Stimulated activated CD4-positive, alpha-beta T cell treated with anti-CD3 and anti-CD28 coated beads, Interleukin-15, amount 100 ng/mL, for 1 hour (primary cell): ENCODE measurements at places on chromosomes 1 and 21.

GRCh38 chr21:17911628-17912027 is 92.5 kb upstream of the C21orf91 start:
- no peak for DNase-seq

GRCh38 chr1:206786212-206786886 is 14.1 kb upstream of the IL10 start:
- no peak for DNase-seq

DNA sequence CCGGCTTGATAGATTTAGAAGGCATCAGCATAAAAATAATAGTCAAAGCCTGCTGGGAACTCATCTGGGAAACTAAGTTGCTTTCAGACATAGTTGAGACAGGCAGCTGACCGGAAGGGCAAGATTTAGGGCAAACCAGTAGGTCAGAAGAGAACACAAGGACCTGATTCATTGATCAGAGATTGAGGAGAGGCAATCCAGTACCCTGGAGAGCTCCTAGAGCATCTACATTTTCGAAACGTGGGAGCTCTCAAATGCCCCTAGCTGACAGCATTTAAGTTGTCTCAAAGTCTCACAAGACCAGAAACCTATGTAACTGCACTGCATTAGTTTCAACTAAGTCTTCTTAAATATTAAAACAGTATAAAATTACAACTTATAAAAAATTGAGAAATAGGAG is 22.9 kb upstream of the MTF2 start:
- no peak for DNase-seq

DNA sequence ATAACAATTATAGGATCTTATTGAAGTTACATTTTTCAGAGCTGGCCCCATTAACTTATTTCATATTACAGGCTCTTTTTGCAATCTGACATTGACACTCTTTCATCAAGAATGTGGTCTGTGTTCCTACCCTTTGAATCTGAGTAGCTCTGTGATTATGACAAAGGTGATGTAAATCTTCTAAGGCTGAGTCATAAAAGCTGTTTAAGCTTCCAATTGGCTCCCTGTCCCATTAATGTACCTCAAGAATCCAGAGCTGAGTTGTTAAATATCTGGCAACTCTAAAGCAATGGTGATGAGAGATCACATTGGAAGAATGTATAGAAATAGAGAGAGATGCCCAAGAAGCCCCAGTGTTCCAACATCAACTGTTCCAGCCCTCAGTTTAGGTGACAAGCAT is 178.5 kb upstream of the DEPDC1 start:
- no peak for DNase-seq

GRCh38 chr1:221089273-221089672 is 210.0 kb downstream of the HLX start:
- no peak for DNase-seq

DNA sequence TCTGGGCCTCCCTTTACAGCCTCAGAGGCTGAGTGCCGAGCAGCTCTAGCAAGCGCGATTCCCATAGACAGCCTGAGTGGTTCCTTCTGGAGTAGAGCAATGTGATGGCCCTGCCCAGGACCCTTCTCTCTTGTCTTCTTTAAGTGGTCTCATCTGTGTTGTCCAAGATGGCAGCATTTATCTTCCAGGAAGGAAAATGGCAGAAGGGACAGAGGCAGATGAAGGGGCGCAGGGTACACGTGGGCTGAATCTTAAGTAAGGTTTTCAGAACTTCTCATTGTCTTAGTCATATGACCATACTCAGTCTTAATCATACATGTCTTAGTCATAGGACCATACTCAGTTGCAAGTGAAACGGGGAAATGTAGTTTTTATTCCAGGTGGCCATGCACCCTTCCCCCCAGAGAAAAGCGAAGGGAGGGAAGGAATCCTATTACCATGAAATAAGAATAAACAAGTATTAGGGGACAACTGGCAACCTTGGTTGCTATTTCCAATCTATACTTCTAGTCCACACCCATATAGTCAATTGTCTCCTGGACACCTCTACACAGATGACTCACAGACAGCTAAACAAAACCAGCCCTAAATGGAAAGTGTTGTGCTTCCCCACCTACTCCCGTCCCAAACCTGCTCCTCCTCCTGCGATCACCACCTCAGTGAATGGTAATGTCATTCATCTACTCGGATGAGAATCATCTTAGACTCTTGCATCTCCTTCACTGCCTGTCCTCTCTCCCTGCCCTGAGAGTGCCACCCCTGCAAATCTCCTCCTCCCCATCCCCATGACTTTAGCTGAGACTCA is 13.3 kb downstream of the OVAAL start:
- DNase-seq, result no peak

DNA sequence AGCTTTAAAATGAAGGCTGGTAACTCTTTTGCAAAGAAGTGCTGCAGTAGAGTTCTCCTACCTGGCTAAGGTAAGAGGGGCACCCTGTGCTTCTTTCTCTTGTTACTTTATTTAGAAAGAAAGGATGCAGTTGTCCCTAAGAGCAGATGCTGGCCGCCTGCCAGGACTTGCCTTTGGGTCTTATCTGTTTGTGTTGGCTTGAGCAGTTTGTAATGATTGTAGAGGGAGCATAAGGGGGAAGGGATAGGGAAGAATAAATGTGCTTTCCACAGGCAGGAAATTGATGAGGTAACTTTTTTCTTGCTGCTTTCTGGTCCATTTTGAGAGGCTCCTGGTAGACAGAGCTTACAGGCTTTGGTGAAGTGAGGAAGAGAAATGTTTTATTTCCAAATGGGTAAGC is 229.6 kb downstream of the HHAT start:
- DNase-seq, result no peak

DNA sequence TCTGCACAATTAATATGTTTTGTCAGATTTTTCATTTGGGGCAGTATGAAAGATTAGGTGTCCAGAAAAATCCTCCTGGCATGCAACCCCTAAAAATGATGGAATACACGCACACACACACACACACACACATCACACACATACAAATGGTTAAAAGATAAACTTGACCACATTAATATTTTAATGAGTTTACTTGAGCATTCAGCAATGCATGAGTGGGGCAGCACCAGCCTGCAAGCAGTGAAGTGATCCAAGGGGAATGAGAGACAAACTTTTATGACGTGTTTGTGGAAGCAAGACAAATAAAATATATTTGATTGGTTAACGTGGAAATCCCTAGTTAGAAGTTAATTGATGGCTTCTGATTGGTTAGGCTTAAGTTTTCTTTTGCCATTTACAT is 29.1 kb upstream of the SOAT1 start:
- DNase-seq, result no peak

DNA sequence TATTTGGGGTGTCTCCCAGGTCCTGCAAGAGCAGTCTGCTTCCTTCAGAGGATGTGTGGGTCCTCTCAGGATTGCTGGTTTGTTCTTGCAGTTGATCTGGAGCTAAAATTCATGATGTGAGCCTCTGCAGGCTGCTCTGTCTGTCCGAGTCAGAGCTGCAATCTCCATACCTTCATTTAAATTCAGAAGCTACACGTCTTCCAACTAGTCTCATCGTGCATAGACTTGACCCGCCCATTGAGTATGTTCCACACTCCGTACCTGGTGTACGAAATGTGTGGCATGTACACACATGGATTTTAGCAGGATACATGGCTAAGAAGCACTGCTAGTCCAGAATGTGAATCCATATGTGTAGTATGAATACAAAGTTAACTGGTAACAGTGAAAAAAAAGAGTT is 25.0 kb upstream of the RGS2 start:
- DNase-seq, result no peak

DNA sequence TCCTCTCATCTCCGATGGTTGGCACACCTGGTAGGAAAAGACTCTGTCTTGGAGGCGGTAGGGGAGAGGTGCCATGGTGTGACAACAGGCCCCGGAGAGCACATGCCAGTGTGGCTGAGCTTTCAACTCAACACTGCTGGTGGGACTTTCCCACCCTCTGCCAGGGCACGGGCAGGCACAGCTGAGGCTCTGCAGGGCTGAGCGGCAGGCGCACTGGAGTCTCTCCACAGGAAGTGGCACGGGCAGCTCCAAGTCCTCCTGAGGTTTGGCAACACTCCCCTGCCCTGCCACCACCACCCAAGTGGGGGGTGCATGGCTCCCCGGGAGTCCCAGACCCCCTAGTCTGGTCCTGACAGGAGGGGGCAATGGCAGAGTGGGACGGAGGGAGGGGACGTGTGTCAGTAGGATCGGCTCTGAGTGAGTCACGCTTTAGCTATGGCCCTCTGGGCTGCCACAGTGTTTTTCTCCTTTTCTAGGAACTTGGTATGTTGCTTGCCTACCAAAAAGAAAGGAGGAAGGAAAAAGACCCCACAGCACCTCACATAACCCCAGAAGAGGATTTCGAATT is 27.3 kb upstream of the EVA1B start:
- DNase-seq, result peak; percentile 32

DNA sequence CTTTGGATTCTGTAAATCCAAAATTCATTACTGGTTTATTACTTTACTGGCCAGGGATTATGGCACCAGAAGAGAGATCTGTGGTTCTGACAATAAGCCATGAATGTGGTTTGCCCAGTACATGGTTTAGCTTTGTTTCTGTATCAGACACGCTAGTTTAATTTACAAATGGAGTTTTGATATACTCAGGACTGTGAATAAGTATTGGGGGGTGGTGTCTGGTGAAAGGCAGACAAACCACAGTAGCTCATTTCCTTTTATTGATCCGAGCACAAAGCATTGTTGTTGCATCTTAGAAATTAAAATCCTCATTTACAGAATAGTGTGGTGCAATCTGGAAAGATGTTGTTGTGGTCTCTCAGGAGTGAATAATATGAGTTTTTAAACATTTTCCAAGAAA is 96.0 kb downstream of the ST6GALNAC3 start:
- DNase-seq, result no peak

- DNase-seq, result no peak
These were observed 7.0 kb upstream of the CELSR2 start for GRCh38 chr1:109242387-109242786.

- peak; percentile 60 for DNase-seq
These were observed 18.0 kb upstream of the PTP4A2 start for GRCh38 chr1:31955917-31956736.

GRCh38 chr1:53606651-53607051 is 132.3 kb downstream of the GLIS1 start:
- no peak for DNase-seq

- DNase-seq, result no peak
These were observed 117.4 kb downstream of the MAGI3 start for GRCh38 chr1:113507552-113508214.

GRCh38 chr1:211484755-211485479 is 7.0 kb downstream of the RD3 start:
- DNase-seq, result no peak

GRCh38 chr1:168301664-168302320 is 21.1 kb downstream of the TBX19 start:
- DNase-seq, result no peak

DNA sequence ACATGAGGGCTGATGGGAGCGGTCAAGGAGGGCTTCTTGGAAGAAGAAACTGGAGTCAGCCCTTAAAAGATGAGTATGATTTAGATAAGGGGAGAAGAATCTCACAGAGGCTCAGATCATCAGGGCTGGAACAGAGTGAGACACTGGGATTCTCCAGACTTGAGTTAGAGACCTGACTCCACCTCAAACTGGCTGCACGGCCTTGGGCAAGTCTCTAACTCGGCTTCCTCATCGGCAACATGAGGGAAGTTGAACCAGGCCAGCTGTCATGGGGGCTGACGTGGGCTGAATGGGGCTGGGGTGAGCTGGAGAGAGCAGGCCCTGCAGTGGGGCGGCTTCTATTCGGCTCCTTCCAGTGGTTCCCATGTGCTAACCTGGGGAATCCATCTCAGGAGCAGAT is 2.5 kb downstream of the C1QC start:
- DNase-seq, result no peak

GRCh38 chr1:36699113-36699911 is 216.6 kb upstream of the CSF3R start:
- DNase-seq, result no peak

DNA sequence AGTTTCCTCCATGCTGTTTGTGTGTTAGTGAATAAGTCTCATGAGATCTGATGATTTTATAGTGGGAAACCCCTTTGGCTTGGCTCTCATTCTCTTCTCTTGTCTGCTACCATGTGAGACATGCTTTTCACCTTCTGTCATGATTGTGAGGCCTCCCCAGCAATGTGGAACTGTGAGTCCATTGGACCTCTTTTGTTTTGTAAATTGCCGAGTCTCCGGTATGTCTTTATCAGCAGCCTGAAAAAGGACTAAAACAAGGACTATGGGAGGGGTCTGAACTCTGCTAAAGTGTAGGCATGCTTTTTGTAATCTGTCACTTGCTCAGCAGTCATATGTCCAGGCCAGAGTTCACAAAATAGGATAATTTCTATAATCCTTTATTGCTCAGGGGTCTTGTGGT is 164.0 kb upstream of the SNX7 start:
- no peak for DNase-seq
